ENCODE measurements at places on chromosomes 4 and X.

- no peak for DNase-seq
Observed at GRCh38 chrX:103063191-103063845, 653 bp downstream of the BEX1 start.

DNA sequence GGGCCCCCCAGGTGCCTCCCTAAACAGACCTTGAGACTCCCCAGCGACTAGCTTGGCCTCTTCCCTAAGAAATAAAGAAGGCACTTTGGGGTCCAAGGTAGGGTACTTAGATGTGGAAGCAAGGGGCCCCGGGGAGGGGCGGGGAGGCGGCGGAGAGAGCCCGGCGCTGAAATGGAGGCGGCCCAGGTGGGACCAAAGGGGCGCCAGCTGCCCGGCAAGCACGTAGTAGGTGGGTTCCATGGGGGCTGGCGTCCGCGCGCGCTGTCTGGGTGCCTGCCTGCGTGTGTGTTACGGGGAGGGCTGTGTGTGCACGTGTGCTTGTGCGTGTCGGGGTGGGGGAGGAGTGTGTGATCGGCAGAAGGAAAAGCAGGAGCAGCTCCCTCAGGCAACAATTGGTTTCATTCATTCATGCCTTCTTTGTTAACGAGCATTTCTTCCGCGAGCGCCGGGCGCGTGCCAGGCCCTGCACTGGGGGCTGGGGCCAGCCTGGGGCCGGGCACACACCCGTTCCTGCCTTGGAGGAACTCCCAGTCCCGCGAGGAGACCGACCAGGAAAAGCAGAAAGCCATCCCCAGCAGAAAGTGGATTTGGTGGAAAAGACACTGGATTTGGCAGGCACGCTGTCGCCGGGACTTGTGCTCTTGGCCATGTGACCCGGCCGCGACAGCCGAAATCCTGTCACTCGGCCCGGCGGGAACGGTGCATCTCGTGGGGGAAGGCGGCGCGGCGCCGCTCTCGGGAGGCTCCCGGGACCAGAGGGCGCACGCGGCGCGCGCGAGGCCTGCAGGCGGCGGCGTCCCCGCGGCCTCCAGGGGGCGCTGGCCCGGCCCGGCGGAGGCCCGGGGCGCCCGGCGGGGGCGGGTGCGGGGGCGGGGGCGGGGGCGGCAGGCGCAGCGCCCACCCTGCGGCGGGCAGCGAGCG, 3.3 kb upstream of the DUSP9 start:
- DNase-seq, result no peak

GRCh38 chr4:136395212-136395722, 1137.0 kb downstream of the PCDH18 start:
- DNase-seq, result no peak

- no peak for DNase-seq
Observed at GRCh38 chr4:45172636-45173035, 446.3 kb upstream of the GNPDA2 start.

- DNase-seq, result no peak
Observed at GRCh38 chrX:9130031-9130430, 96.1 kb upstream of the FAM9B start.

DNA sequence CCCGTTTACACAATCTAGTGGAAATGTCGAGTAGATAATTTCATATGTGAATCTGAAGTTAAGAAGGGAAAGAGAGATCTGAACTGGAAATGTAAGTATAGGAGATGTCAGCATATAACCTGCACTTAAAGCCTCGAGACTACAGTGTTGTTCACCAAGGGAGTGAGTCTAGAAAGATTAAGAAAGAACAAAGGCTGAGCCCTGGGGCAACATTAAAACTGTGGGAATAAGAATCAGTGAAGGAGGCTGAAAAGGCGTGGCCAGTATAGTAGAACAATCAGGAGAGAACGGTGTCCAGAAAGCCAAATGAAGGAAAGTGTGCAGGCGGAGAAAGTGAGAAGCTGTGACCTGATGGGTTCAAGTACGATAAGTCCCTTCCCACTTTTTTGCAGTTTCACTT, 118.8 kb upstream of the TENM3 start:
- no peak for DNase-seq

DNA sequence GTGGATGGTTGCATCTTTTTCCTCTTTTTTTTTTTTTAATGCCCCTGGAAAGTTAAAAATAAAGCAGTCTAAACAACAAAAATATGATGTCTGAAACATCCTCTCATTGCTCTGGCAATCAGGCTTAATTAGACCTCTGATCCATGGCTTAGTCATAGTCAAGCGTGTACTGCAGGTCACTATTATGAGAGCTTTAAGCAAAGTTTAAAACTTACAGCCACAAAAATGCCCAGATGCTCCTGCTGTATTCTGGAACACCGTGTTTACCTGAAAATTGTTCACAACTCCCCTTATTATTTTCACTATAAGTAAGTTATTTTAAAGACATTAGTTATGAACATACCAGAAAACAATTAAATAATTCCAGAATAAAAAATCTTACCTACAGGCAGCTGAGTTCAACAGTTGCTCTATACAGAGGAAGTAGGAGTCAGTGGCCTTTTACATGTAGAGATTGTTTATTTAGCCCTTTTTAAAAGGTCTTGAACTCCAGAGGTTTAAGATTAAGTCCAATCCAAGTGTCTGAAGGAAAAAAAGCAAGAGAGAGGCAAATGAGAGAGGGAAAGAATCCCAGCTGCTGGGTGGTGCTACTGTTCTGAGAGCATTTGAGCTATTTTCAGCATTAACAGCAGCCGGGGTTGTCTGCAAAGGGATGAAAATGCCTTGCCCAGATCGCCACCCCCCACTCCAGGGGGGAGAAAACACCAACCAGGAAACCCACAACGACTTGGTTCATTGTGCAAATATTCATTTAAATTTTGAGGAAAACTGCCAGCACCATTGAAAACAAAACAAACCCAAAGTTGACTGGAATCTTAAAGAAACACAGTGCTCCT, 36.9 kb downstream of the SORBS2 start:
- no peak for DNase-seq

DNA sequence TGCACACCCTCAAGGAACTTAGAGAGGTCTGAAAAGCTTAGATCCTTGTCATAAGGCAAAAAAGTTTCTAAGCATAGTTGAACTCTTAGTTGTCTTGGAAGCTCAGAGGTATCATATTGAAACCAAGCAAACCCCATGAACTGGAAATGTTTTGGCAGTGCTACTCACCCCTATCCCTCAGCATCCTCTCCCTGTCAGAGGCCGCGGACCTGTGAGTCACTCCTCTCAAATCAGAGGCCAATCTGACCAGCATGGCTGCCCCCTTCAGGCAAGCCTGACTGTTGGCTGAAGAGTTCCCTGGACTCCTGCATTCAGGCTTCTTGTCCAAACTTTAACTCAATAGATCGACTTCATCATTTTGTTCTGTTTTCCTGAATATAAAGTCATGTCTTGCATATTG, 69.4 kb downstream of the KCNIP4 start:
- DNase-seq, result no peak

DNA sequence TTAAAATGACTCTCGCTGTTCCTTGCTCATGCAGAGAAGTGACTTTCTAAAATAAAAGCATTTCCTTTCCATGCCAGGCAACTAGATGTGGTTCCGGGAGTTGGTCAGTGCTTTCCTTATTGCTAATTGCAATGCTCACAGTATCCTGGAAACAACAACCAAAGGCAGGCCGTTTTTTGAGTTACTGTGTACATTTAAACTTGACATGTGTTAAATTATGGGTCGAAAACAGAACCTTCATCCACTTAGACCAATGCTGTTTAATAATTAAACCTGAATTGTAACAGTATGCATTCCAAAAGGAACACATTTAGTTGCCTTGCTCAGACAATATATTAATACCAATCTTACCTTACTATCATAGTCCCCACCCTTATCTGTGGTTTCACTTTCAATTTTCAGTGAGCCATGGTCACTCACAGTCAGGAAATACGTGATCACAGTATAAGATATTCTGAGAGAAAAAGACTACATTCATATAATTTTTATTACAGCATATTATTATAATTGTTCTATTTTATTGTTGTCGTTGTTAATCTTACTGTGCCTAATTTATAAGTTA, 102.6 kb downstream of the HS6ST2 start:
- no peak for DNase-seq

GRCh38 chr4:101064541-101065180, 282.7 kb downstream of the PPP3CA start:
- DNase-seq, result no peak

GRCh38 chrX:34886011-34886410, 56.6 kb upstream of the FAM47B start:
- DNase-seq, result no peak

DNA sequence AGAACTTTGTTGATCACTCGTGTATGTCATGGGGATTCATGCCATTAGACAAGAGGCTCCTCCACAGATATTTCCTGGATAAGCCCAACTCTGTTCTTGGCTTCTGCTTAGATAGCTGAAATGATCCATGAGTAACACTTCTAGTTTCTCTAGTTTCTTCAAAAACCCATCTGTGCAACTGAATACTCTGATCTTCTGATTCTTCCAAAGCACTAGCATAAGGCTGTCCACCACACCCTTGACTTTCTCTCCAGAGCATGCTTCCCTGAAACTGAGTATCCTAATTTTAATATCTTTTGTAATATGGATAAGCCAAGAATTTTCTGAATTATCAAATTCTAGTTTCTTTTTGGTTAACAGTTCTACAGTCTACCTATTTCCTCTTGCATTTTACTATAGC, 118.6 kb upstream of the TAPT1 start:
- DNase-seq, result no peak

DNA sequence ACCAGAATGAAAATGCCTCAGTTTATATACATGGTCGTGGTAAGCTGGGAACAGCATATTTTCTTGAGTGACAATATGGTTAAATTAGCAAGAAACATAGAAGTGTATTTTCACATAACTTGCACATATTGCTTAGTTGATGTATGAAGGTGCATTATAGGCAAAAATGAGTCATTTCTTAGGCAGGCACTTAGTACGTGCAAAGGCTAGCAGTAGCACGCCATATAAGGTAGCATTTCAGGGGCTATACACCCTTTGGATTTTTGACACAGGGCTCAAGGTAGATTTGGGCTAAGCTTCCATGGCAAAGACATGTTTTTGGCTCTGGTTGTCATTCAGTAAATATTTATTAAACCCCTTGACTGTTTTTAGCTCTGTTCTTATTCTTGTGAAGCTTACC, 33.1 kb downstream of the PCDH7 start:
- no peak for DNase-seq

- no peak for DNase-seq
Observed at GRCh38 chrX:116239944-116240840, 69.6 kb downstream of the AGTR2 start.

DNA sequence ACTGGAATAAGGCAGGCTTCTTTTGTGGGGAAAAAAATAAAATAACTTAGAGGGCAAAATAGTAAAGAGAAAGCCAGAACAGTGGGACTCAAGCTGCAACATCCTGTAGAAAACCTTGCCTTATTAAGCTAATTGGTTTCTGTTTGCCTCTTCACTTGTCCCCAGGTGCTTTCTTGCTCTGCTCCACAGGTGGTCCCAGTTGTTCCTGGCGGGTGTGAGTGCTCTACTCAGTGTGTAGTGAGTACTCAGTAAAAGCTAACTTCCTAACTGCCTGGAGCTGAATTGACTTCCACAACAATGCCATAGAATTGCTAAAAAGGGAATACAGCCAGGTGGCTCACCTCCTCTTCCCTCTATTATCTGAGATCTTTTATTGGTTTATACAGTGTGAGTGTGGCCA, 930.2 kb downstream of the C4orf33 start:
- DNase-seq, result no peak

DNA sequence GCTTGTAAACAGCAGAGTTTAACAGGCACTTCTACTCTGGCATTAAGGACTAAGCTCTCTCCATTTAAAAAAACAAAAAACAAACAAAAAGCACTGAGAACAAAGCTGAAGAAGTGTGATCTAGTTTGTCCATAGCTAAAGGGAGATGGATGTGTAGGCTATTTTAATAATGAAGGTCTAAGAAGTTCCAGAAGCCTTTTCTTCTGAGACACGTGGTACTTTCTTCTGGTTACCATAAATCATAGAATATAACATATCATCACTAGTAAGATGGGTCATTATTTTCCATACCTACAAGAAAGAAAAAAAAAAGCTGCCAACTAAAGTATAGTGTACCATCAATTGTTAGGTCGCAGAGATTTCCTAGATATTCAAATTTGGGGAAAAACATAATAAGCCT, 722 bp upstream of the NBDY start:
- no peak for DNase-seq

GRCh38 chr4:89363786-89364185, 56.2 kb upstream of the GPRIN3 start:
- no peak for DNase-seq

- DNase-seq, result no peak
Observed at GRCh38 chr4:64940698-64941097, 531.4 kb upstream of the TECRL start.

GRCh38 chr4:150072906-150073714, 5.1 kb upstream of the DCLK2 start:
- no peak for DNase-seq

GRCh38 chr4:184255361-184255760, 37.7 kb upstream of the ENPP6 start:
- DNase-seq, result no peak

GRCh38 chr4:41927796-41928499, 7.3 kb upstream of the TMEM33 start:
- no peak for DNase-seq

DNA sequence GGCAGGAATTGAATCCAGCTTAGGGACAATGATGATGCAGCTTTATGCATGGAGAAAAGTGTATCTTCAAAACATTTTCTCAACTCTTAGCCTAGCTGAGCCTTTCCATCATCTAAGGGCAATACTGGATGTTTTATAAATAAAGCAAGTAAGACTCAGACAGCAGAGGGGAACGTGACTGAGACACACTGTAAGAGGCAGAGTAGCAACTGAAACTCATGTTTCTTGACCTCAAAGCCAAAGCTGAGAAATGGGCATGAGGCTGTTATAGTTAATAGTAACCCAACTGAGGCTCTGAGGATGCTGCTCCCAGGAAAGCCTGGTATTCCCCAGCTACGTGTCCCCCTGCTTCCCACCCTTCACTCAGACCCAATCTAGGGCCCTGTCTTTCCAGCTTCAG, 44.6 kb downstream of the ARHGEF9 start:
- DNase-seq, result no peak

DNA sequence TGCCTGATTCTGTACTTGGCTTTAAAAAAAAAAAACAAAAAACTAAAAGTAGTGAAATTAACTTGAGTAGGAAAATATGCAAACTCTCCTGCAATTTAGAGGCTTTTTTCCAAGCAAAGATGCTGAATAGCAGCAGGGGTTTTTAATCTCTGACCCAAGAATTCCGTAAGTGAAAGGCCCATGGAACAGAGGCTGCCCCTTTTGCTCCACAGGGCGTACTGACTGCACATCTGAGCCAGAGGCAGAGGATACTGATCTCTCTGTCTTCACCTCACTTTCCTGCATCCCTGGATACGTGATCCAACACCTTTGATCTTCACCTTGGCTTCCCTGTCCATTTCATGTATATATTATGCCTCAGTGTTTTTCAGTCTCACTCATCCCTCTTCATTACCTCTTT, 3.9 kb downstream of the FAM149A start:
- DNase-seq, result no peak

- no peak for DNase-seq
Observed at GRCh38 chrX:46838486-46838870, 1.6 kb downstream of the RP2 start.
